ENCODE measurements at places on chromosomes 11 and 22.

DNA sequence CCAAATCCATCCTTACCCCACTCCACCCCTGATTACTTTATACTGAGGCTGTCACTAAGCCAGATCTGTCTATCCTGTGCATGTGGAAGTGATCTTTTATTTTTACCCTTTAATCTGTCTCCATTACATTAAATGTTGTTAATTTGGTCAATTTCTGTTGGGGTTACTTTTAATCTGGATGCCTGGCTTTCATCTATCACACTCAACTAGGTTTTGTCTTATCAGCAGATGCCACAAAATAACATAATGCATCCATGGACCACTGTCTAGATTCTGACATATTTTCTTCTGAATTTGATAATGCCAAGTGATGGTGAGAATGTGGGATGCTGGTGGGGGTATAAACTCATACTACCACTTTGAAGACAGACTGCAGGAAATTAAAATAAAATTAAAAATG lies 108.4 kb downstream of the FDX1 start:
- DNase-seq = no peak

GRCh38 chr11:85941380-85941973 lies 86.3 kb downstream of the CCDC83 start:
- DNase-seq = peak; percentile 62

GRCh38 chr11:8213376-8213775 lies 44.6 kb upstream of the RIC3 start:
- no peak for DNase-seq

- no peak for DNase-seq
These were observed 1.3 kb upstream of the CLCF1 start for GRCh38 chr11:67374571-67375281.

DNA sequence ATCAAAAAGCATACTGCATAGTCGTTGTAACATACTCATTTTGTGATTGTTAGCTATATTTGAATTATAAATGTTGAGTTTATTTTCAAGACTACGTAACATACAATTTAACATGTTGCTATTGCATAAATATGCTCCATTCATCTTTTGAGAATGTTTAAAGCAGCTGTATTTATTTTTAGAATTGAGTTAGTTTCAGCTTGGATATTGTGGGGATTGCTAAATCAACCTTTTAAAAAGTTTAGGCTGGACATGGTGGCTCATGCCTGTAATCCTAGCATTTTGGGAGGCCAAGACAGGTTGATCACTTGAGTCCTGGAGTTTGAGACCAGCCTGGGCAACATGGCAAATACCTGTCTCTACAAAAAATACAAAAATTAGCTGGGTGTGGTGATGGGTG lies 288.1 kb downstream of the DYNC2H1 start:
- DNase-seq = no peak

DNA sequence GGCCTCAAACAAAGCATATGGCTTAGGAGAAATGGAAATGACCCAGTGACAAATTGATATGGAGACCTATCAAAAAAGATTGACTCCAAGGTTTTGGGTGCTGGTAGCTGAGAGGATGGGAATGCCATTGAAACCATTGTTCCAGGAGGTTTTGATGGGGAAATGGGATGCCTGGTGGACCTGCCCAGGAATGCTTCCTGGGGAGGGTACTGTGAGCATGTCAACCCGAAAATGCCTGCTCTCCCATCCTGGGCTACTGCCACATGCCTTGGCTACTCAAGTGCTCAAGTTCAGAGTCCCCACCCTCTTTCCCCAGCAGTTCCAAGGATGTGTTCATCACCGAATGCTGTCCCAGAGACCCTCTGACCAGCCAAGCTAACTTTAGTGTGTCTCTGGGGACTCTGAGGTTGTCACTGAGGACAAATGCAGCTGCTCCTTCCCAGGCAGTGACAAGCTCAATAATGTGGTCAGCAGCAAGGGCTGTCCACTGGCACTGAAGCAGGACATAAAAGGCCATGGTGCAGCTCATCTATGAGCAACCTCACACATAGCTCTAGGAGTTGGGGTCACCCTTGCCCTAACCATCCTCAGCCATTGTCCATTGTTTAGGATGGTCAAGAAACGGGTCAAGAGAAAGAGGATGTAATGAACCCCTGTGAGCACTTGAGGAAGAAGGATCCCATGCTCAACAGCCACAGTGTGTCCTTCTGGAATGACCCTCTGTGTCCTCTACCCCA lies 83.7 kb downstream of the TRIM29 start:
- DNase-seq = no peak

- no peak for DNase-seq
These were observed 21.0 kb downstream of the PTPN5 start for GRCh38 chr11:18770479-18771125.

GRCh38 chr11:116468699-116469098 lies 304.1 kb downstream of the BUD13 start:
- DNase-seq = no peak

- DNase-seq = no peak
These were observed 56.7 kb downstream of the AMBRA1 start for GRCh38 chr11:46537121-46537520.

DNA sequence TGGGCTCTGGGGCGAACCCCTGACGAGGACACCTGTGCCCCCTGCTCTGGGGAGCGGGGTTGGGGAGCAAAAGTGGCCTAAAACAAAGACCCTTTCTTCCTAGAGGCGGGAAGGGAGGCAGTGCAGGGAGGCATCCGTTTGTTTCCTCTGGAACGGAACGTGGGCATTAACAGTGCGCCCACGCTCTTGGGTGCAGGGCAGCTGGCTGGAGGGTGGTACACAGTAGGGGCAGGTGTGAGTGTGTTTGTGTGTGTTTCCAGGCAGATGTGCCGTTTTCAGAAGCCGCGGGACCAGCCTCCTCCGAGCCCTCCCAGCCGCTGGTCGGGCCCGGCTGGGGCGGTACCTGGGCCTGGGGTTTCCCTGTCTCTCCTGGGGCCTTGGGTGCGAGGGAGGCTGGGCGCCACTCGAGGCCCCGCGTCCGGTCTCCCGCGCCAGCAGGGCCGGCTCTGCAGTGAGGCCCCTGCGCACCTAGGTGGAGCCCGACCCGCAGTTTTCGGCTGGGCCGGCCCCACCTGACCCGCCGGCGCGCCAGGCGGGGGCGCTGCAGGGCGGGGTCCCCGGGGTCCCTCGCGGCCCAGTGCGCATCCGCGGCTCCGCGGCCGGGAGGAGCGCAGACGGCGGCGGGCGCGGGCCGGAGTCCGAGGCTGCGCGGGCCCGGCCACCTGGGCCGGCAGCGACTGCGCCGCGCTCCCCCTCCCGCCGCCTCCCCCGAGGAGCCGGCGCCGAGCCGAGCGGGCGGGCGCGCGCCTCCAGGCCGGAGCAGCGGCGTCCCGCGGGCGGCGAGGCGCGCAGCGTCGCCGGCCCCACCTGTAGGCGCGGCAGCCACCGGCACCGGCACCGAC lies 1252.7 kb downstream of the BRD1 start:
- DNase-seq = no peak

All from fibroblast of the conjunctiva (primary cell).